ENCODE measurements at places on chromosomes 13 and 19.

DNA sequence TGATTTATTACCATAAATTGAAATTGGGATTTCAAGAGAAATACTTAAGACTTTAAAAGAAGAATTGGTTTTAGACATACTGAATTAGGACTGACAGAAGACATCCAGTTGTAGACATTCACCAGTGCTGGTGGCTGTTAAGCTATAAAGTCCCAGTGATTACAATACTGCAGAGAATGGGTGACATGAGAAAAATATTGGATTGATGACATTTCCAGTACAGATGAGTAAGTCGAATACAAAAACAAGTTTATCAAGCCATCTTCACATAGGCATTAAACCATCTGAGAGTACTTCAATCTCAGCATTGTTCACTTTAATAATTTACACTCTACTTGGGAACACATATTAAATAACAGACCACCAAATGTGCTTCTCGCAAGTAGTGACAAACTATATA lies 66.8 kb downstream of the TBC1D4 start:
- no peak for DNase-seq

- DNase-seq: no peak
Observed at GRCh38 chr13:99041337-99041736, 63.5 kb upstream of the DOCK9 start.

DNA sequence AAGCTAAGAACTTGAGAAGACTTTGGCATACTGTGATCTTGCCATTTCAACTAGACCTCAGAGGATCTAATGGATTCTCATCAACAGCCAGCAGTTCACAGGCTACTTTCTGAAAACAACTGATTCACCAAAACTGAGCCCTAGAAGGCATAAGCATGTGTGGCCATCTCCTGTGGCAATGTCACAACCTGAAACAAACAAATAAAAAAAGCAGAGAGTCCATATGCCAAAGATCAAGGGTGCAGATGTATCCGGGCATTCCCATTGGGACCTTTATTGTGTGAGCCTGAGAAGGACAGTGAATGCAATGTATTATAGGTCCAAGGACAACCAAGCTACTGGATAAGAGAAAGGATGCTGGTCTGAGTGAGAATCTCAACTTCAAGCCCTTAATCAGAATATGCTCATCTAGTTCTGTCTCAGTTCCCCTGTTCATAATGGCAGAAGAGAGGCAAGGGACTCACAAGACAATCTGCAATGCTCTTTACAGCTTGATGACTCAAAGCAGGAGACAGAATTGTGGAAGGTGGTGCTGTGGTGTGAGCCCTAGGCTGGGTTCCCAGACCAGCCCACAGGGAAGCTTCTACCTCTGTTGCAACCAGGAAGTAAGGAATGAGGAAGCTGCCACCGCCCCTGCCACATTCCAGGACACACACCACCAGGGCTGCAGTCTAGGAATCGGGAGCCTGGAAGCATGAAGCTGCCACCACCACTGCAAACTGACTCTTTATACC lies 133.7 kb downstream of the RAP2A start:
- DNase-seq: no peak

DNA sequence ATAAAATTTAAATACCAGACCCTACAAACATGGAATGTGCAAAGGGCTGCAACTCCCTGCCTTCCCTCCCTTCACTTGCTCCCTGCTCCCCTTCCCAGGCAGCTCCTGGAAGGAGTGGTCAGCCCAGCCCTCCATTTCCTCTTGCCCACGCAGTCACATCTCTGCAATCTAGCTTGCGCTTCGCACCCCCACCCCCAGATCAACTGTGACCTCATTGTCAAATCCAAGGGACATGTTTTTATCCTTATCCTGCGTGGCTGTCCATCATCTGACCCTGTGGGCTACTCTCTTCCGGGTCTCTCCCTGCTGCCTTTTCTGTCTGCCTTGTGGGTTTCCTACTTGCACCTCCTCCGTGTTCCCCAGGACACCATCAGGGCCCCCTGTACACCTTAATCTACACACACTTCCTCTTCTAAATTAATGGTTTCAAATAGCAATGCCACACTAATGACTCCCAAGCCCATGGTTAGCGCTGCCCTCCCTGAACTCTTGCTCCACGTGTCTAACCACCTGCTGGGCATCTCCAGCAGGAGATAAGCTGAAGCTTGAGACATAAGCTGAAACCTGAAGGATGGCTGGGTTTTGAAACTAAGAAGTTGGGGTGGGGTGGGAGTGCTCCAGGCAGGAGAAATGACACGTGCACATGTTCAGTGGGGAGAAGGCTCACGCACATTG lies 118.3 kb downstream of the USP12 start:
- no peak for DNase-seq

DNA sequence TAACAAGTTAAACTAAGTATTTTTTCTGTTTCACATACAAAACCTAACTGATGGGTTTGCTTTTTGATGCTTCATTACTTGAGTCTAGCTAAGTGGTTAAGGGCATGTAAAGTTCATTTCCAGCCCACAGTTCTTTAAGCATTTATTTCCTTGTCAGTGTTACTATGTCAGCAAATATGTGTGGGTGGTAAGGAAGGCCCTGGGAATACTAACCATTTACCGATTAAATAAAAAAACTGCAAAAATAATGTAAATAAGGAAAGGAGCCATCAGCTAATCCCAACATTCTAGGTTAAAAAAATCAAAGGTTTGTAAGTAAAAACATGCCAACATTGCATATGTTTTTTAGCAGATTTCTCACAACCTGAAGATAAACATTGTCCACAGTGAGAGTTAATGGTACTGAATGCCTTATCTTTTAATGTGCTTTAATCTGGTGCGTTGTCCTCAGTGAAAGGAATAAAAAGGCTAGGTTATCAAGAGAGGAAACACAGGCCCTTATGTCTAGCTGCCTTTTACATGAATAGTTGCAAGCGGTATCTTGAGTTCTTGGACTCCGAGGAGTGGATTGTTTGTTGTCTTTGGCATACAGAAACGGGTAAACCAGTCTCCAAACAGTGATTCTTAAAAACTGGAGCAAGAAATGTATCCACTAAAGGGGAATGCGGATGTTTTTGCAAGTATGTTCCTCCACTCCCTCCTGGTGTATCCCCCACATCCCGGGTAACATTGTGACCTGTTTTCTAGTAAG lies 949.6 kb upstream of the SLC10A2 start:
- DNase-seq: no peak

DNA sequence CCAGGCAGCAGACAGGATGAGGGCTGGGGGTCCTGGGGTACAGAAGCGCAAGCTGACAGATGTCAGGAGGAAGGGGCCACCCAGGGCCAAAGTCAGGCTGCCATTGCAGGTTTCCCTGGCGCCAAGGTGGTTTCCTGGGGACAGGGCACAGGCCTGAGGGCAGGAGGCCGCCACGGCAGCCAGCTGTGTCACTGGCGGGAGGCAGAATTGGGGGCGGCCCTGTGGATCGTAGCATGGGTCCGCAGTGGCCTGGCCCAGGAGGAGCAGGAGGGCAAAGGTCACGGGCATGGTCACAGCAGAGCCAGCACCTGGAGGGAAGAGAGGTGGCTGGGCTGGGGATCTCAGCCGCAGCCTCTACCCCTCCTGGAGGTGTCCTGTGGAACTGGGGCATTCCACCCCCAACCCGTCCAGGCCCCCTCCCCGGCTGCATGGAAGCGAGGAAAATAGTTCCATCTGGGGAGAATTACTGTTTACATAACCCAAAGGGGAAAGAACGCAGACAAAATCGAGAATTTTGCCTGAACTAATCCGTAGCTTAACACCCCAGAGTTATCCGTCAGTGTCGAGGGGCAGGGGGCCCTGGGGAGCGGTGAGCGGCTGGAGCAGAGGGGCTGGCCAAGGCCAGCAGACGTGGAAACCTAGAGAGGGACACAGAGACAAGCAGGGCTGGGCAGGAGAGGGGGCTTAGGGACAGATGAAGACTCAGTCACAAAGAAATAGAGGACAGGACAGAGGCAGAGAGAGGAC lies 1.9 kb downstream of the NTN5 start:
- DNase-seq: no peak

- DNase-seq: no peak
Observed at GRCh38 chr19:55319785-55320184, 5.4 kb downstream of the TMEM150B start.

GRCh38 chr13:21383090-21383489 lies 76.0 kb downstream of the ZDHHC20 start:
- no peak for DNase-seq

- DNase-seq: no peak
Observed at GRCh38 chr13:110696776-110697175, 9.1 kb downstream of the CARS2 start.

- DNase-seq: no peak
Observed at GRCh38 chr13:98133946-98134345, 8.9 kb upstream of the FARP1 start.

GRCh38 chr19:55487924-55488687 lies at the start of gene SSC5D:
Gene SSC5D, plus strand, starts transcription at chr19:55488436. Its CDS starts 154 bp downstream, at chr19:55488590.
- no peak for DNase-seq

- no peak for DNase-seq
Observed at GRCh38 chr13:77456271-77456670, 79.2 kb upstream of the SCEL start.

DNA sequence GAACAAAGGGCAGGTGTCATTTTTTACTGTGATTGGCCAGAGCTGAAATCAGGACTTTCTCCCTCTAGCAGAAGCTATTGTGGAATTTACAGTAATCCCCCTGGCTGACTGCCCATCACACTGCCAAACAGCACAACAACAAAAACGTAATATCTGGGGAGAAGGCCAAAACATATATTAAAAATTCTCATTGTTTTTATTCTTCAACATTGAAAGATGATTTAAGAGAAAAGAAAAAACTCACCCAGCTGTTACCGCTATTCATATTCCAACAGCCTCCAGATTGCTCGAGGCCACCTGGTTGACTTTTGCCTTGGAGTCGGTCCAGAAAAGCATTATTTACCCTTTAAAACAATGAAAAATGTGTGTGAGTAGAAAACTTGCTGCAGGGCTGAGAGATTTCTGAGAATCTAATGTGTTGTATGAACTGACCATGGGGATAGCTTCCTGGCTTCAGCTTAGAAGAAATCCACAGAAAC lies 97.2 kb downstream of the EPSTI1 start:
- DNase-seq: no peak

- DNase-seq: no peak
Observed at GRCh38 chr13:78265098-78265497, 338.3 kb downstream of the POU4F1 start.
